ENCODE measurements at places on chromosomes 11 and 22.

- no peak for DNase-seq
Observed at GRCh38 chr11:68049509-68050370, 10.9 kb downstream of the TCIRG1 start.

DNA sequence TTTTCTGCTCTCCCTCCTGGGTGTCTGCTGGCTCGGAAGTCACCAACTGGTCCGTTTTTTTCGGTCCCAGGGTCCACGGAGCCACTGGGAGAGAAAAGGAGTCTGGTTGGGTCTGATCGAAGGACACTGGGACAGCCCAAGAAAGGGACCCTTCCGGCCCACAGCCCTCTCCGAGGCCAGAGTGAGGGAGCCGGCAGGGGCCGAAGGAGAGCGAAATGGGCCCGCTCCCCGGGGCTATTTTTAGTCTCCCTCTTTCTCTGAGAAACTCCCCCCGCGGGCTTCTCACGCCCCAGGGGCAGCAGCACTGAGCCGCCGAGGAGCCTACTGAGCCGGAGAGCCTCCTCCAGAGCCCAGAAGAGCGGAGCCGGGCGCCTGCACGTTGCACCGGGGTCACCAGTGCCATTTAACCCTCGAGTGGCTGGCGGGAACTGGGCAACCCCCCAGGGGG is 1.9 kb downstream of the ESAM start:
- DNase-seq, result no peak

- DNase-seq, result no peak
Observed at GRCh38 chr11:68025047-68025446, 5.4 kb upstream of the NDUFS8 start.

- DNase-seq, result peak; percentile 27
Observed at GRCh38 chr22:42621505-42622002, 6.9 kb upstream of the POLDIP3 start.

DNA sequence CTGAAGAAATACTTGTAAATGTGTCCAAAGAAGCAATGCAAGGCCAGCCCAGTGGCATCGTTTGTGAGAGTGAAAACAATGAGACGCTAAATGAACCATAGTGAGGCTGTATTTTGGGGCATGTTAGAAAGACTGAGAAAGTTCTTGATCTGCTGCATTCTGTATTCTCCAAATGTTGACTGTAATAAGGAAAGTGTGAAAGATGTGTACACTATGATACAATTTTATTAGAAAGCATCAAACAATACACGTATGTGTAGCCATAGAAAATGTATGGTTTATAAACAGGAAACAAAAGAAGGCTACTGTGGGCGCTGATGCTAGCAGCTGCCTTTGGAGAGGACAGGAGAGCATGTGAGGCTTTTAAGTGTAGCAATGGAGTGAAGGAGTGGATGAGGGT is 233.5 kb upstream of the E2F8 start:
- no peak for DNase-seq

DNA sequence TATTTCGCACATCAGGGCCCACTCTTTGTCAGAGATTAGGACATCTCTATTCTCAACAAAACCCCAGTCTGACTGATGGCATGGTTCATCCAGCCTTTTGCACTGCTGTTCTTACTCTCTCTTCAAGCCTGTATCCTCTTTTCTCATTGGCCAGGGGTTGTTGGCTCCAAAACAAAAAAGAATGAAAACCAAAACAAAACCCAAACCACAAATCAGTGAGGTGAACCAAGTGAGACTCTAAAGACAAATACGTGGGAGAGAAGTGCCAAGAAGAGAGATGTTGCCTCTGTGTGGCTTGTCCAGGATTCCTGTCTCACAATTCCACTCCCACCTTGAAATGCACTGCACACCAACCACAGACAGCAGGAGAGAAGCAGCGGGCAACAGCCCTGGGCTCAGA is 278.9 kb upstream of the NARS2 start:
- no peak for DNase-seq

GRCh38 chr11:114847306-114847975 is 169.1 kb downstream of the NXPE2 start:
- DNase-seq, result no peak

GRCh38 chr11:66242095-66242765 is 26.2 kb upstream of the RAB1B start:
- no peak for DNase-seq

GRCh38 chr11:47192111-47192510 is 5.9 kb upstream of the PACSIN3 start:
- DNase-seq, result no peak

DNA sequence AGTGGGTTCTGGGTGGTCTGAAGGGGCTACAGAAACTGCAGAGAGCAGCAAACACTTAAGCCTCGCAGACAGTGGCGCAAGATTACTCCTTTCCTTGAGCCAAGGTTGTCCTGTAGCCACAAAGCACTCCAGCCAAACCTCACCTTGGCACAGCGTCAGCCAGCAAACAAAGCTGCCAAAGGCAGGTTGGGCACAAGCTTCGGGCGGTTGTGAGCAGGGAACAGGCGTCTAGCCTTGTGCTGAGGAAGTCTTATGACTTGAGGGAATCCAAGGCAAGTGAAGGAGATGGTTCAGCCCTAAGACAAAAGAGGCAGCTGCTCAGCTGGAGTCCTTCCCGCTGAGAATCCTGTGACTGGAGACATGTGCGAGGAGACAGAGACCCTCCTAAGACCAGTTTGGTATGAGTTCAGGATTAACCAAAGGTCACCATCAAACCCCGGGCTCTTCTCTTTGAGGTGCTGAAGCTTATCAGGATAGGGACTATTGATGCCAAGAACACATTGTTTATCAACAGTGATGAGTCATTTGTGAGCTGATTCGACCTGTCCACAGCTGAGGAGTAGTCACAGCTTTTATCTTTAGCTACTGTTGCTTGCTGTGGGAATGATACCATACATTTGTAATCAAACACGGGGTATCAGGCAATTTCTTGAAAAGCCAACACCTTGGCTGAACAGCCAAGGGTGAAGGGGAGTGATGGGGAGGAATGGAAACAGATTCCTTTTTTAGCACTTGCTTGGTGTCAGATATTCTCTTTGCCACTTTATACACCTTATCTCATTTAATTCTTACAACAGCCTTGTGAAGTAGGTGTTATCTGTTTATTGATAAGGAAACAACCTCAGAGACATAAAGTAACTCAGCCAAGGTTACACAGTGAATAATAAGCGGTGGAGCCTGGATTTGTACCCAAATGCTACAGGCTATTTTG is 4.6 kb downstream of the ADM start:
- no peak for DNase-seq

- no peak for DNase-seq
Observed at GRCh38 chr22:46581538-46582244, 38.5 kb upstream of the GRAMD4 start.

DNA sequence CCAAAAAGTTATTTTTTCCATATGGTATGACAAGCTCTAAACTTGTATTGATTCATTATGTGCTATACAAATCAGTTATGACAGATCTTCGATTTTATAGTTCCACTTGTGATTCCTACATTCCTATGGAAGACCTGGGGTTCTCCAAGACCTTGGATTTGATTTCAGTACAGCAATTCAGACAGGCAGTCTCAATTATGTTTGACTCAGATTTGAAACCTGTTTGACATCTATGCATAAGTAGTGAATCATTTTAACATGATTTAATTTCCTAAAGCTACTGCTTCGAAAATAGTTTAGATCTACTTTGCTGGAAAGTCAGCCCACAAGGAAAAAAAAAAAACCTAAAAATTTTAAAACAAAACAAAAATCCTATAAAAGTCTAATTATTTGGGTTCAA is 820.4 kb downstream of the LUZP2 start:
- DNase-seq, result no peak

DNA sequence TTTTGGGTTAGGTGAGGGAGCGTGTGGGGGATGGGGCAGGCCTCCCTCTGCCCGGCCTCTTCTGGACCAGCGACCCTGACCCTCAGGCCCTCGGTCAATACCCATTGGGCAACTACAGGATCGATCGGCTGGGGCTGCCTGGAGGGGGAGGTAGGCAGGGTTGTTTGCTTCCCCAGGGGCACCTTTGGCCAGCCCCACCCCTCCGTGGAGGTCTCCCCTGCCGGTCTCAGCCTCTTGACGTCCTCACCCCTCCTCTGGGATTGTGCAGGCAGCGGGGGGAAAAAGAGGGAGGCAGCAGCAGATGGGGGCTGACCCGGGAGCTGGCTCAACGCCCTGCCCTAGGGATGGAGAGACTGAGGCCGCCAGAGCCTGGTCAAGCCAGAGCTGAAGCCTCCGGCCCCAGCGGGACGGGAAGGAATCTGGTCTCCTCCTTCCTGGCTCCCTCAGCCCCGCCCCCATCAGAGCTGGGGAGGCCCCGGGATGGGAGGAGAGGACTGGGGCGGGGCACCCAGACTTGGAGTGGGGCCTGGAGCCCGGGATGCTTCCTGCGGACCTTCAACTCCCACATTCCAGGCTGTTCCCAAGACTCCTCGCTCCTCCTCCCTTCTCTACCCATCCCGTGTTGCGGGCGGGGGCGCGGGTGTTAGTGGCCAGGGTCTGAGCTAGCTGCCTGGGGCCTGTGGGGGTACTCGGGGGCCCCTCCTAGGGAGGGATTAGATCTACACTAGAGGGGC is 14.4 kb upstream of the CDC42EP1 start:
- DNase-seq, result no peak

GRCh38 chr11:126660321-126660720 is 304.8 kb downstream of the ST3GAL4 start:
- no peak for DNase-seq

DNA sequence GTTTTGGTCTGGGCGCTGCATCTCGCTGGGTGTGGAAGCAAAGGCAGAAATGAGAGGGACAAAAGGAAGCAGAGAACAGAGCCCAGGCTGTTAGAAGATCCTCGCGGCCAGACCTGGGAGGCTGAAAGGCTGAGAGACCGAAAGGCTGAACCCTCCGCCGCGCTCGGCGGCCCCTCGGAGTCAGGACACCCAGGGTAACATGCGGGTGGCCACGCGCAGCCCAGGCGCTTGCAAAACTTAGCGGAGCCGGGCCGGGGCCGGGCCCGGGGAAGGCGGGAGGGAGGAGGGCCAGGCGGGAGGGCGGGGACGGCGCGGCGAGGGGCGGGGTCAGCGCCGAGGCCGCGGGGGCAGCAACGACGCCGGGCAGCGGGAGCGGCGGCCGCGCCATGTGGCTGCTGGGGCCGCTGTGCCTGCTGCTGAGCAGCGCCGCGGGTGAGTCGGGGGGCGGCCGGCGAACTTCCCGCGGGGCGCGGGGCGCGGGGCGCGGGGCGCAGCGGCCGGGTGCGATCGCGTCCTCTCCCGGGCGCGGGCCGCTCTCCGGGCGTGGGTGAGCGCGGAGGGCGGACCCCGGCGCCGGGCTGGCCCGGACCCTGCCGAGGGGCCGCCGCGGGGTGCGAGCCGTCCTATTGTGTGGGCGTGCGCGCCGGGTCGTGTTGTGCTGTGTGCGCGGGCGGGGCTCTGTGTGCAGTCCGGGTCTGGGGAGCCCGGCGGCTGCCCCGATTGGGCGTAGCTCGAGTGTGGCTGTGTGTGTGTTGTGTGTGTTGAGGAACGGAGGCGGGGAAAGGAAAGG is at the start of gene LDLRAD3:
LDLRAD3 (plus strand) TSS at position 350 of the 790 bp plus-strand sequence; CDS start at position 387, 37 bp downstream.
- peak; percentile 44 for DNase-seq

DNA sequence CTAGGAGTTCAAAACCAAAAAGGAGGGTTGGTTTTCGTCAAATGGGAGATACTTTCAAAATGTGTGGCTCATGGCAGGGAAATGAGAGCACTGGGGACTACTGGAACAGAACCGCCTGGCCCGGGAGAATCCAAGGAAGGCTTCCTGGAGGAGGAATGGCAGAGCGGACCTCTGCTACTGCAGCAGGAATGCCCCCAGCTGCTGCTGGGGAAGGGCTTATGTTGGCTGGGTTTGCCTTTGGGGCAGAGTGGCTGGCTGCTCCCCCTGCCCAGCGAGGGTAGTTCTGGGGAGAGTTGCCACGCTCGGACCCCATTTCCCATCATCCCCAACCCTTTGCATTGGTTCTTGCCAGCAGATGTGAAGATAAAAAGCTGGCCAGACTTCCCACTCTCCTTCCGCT is 10.6 kb upstream of the APOBEC3A start:
- DNase-seq, result no peak

GRCh38 chr22:30876221-30876751 is 92.3 kb downstream of the MORC2 start:
- DNase-seq, result no peak

DNA sequence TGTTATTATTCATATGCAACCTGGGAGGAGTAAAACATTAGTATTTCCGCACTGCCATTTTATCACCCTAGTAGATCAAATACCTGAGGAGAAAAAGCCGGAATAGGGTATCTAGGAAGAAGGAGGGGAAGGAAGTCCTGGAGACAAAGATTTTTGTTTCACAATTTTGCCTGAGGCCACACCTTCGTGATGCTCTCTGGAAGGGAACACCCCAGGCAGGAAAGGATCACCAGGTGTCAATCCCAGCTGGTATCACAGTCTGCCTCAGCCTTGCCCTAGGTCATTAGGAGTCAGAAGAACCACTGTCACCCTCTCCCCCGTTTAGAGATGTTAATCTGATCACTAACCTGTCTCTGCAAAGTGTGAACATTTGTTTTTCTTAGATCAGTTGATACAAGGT is 35.4 kb upstream of the IGSF9B start:
- DNase-seq, result no peak
